HL-60 (cell line): ENCODE measurements at places on chromosomes 3 and 15.

DNA sequence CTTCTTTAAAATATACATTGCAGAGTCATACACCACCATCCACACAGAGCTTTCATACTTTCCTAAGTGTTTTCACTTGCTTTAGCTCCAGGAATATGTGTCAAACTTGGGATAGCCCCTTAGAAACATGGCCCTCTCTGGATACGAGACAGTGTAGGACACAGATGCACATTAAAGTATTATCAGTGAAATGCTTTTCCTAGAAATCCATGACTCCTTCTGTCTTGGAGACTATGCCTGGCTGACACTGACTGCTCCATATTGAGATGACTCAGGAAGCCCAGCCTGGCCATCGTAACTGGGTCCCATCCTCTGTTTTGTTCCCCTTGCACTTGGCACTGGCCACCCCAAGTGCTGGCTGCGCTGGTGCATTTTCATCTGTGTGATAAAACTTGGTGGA lies 204.8 kb downstream of the PDZRN3 start:
- DNase-seq = no peak

GRCh38 chr3:109059264-109059663 lies 58.7 kb downstream of the MORC1 start:
- DNase-seq = no peak

- DNase-seq = no peak
These were observed 59.4 kb upstream of the IMPG2 start for GRCh38 chr3:101379658-101380376.

DNA sequence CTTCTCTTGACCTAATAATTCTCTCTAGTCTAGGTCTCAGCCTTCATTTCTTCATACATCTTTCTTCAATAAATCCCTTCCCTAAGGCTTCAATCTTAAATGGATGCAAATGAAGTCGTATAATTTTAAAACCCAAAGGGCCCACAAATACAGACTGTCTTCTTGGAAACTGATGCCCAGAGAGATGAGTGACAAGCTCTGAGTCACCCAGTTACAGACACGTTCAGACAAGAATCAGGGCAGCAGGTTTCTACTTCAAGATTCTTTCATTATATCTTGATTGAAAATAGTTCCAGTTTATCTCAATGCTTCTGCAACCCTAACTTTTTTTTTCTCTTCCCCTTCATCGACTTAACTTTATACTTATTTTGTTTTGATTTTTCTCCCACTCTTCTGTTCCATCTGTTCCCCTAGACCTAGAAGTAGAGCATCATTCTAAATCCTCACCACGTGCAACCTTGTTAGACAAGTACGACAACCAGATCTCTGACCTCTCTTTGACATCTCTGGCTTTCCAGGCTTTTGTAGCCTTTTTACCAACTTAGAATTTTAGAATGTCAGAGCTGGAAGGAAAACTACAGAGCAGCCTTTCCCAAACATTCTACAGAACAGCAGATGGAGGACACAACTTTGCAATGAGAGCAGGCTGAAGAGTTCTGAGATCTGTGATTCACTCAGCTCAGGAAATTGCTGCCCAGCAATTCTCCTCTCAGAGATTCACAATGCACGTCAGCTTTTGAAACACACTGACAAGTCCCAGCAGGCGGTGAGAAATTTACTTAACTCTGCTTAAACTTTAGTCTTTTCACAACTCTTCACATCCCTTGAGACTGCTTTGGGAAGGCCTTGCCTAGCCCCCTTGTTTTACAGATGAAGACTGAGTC lies 25.3 kb downstream of the NCEH1 start:
- DNase-seq = no peak

DNA sequence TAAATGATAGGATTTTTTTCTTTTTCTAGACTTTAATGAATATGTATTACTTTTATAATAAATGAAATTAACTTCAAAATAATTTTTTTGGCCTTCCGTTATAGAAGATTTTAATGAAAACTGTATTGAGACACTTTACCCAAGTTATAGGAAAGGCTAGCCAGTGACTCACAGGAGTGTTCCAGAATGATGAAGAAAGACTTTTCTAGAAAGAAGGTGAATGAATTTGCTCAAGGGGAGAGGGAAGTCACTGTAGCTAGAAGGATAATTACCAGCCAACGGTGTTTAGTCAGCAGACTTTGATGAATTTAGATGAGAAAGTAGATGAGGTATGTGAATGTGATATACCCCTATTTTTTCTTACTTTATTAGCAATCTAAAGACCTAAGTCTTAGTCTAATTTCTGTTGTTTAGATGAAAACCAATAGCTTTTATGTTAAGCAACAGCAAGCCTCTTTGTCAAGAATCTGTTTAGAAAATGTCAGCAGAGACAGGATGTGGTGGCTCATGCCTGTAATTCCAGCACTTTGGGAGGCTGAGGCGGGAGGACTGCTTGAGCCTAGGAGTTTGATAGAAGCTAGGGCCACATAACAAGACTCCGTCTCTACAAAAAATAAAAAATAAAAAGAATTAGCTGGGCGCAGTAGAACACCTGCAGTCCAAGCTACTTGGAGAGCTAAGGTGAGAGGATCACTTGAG lies 3.2 kb downstream of the ALAS1 start:
- peak; percentile 50 for DNase-seq

DNA sequence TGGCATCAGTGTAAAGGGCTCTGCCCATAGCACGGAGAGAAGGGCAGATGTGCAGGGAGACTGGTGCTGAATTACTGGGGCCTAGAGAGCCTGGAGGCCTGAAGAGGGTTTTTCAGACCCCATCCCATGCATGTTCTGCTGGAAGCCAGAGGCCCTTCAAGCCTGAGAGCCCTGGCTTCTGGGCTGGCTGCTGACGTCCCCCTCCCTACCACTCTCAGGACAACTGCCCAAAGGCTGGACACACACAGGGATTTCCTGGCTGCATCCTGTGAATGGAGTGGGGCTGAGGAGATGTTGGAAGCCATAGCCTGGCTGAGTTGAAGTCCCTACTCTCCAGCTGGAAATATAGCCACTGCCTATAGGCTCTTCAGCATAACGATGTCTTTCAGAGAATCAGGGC lies 16.9 kb upstream of the DOCK3 start:
- DNase-seq = no peak

GRCh38 chr15:49372366-49372765 lies 50.7 kb upstream of the FGF7 start:
- no peak for DNase-seq

GRCh38 chr3:156189927-156190326 lies 69.5 kb downstream of the KCNAB1 start:
- no peak for DNase-seq

DNA sequence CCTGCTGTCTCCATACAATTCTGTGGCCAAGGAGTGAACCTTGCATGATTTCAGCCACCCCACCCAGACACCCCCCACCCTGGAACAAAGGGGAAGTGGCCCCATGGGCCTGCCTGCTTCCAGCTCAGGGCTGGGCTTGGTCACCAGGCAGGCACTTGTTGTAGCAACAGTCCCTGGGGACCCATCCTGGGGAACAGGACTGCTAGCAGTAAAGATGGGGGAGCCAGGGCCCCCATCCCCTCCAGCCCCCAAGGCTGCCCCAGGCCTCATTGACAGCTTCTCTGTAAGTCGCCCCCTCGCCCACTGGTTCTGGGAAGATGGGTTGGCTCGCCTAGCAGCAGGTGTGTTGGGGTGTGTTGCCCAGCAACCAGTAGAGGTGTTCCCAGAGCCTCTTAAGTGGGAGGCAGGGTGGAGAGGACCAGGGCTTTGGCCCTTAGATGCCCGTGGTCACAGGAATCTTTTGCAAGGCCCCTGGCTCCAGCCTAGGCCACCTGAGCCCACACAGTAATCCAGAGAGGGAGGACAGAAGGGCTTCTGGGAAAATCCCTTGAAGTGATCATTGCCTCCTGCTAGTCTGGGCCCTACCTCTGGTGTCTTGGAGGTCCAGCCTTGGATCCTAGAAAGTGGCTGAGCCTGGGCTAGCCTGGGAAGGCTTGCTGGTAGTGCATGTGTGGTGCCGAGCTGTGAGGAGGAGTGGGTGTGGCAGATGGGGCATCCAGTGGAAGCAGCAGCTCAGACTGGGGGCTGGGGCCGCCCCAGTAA lies 48.9 kb downstream of the CYP11A1 start:
- peak; percentile 78 for DNase-seq

- no peak for DNase-seq
These were observed 40.2 kb upstream of the OSTN start for GRCh38 chr3:191158815-191159214.

DNA sequence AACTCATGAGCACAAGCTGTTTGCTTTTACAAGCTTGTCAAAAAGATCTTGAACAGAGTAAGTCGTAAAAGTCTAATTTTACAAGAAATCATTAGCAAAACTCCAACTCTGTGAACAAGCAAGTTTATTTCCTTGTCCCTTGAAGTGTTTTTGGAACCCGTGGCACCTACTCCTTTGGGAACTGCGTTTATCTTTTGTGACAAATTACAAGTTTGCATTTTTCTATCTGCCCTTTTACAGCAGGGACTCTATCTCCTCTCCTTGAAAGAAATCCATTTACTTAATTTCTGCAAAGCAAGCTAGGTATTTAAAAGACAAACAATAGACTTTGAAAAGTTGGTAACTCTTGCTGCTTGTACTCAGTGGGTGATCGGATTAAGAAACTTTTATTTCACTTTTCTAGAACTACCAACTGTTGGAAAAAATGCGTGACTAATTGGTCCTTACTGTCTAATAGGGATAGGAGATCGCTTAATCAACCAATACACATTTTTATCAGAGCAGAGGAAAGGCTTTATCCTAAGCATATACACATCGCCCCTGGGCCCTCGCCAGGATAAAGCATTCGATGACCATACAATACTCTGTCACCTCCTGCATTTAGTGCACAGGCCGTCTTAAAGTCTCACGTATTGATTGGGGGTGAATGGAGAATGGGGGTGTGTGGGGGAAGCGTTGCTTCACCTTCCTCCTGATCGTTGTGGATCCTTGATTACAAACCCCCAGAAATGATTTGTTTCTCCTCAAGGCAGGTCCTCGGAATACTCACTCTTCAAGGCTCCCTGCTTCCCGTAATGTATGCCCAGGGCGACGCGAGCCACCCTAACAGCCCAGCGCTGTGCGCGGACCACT lies 1.7 kb downstream of the PRTG start:
- DNase-seq = no peak

GRCh38 chr15:51024735-51025453 lies 69.8 kb downstream of the TNFAIP8L3 start:
- DNase-seq = no peak

DNA sequence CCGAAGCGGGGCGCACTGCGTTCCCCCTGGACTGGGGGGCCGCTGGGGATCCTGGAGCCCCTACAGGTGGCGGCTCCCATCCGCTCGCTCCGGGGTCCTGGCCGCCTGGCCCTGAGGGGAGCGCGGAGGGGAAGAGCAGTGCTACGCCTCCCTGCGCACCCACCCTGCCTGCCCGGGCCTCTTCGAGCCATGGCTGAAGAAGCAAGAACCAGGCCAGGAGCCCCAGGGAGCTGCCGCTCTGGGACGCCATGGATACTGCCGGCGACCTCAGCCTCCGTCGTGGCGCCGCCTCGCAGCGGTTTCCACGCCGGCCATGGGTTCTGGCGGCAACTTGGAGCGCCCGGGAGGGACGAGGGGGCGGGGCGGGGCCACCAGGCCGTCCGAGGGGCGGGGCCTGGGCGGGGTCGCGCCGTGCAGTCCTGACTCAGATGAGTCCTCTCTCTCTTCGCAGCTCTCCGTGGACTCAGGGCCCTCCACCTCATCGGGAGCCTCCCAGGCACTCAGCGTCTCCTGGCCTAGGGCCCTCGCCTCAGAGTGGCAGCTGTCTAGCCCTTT lies 50.9 kb downstream of the MYL3 start:
- peak; percentile 12 for DNase-seq

DNA sequence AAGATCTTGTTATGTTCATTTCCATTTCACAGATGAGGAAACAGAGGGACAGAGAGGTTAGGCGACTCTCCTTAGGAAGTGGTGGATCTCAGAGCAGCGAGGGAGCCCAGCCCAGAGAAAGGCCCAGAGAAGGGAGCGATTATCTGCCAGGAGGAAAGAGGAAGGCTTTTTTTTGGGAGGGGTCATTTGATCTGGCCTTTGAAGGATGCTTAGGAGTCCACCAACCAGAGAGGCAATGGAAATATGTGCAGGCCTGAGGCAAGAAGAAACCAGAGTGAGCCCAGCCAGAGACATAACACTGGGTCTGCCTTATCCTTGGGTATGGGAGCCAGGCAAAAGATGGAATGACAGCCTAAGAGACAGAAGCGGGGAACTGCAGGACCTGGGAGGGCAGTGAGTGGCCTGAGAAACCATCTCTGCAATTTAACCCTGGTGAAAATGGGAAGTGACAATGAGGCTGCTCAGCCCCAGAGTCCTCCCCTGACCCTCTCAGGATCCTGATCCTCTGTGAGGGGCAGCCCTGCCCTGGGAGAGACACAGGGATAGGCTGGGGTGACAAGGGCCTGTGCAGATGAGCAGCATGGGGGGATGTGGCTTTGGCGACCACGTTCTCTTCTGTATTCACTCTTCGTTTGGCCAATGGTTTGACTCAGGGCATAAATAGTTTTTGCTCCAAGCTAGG lies 163.2 kb downstream of the WNT7A start:
- DNase-seq = no peak

DNA sequence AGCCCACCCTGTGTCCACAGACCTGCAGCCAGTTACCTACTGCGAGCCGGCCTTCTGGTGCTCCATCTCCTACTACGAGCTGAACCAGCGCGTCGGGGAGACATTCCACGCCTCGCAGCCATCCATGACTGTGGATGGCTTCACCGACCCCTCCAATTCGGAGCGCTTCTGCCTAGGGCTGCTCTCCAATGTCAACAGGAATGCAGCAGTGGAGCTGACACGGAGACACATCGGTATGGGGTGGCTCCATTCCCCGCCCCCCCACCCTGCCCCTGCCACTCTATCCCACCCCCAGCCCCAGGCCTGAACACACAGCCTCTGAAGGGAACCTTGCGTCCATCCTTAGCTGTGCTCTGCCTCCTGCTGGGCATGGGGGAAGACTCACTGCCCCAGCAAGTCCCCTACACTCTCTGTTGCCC lies 73.2 kb downstream of the AAGAB start:
- DNase-seq = no peak

DNA sequence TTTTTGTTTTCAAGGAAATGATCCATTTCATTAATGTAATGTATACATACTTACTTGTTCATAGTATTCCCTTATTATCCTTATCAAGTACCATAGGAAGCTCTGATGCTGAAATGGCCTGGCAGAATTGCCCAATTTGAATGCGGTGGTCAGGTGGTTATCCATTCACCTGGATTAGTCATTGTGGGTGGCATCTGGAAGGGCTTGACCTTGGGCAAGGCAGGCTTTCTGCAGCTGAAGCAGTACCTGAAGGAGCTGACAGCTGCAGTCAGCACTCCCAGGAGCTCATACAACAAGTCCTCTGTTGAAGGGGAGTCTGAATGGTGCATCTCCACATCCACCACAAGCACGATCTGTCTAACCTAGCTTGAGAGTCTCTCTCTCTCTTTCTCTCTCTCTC lies 12.2 kb upstream of the IQCF5 start:
- DNase-seq = no peak
